ENCODE measurements at places on chromosomes 12 and 14. TPM values are rescaled to one million over a fixed set of nuclear protein-coding genes. Genes with fewer than 3 reads are reported as not detected.

GPR68 gene
- 7.1 TPM for total RNA-seq

HEATR5A gene
- 45.6 TPM for total RNA-seq

POLE2 gene
- total RNA-seq, result 4.9 TPM

ANO4 gene
- total RNA-seq, result 0.08 TPM

EGLN3 gene
- total RNA-seq, result 1.3 TPM

STXBP6 gene
- total RNA-seq, result 13.2 TPM

ETFBKMT gene
- 2.2 TPM for total RNA-seq

GPRC5D gene
- 0.12 TPM for total RNA-seq

KRT73 gene
- not detected for total RNA-seq

RNF10 gene
- 89.5 TPM for total RNA-seq

TMCC3 gene
- total RNA-seq, result under 0.01 TPM

TTLL5 gene
- total RNA-seq, result 17.4 TPM

SLC25A47 gene
- total RNA-seq, result not detected

ITGB7 gene
- 0.15 TPM for total RNA-seq

ATL1 gene
- total RNA-seq, result 0.98 TPM

FAIM2 gene
- total RNA-seq, result 0.38 TPM

CAPZA3 gene
- not detected for total RNA-seq

TBX3 gene
- 20.8 TPM for total RNA-seq

ELK3 gene
- 2.9 TPM for total RNA-seq

KRT72 gene
- total RNA-seq, result not detected

LMO3 gene
- 0.30 TPM for total RNA-seq

B4GALNT1 gene
- total RNA-seq, result 1.3 TPM

ALDH1L2 gene
- 40.1 TPM for total RNA-seq

KRT6A gene
- total RNA-seq, result under 0.01 TPM

HCAR1 gene
- 0.35 TPM for total RNA-seq

DHRS2 gene
- total RNA-seq, result 0.08 TPM

KCNA1 gene
- not detected for total RNA-seq

FAM181A gene
- total RNA-seq, result not detected

RIPK3 gene
- 0.23 TPM for total RNA-seq

RFLNA gene
- 6.8 TPM for total RNA-seq

VDR gene
- total RNA-seq, result 15.8 TPM

BEGAIN gene
- not detected for total RNA-seq

CEBPE gene
- total RNA-seq, result not detected

PAWR gene
- total RNA-seq, result 98.7 TPM

ASIC1 gene
- total RNA-seq, result 5.9 TPM

TAS2R8 gene
- not detected for total RNA-seq

SDS gene
- total RNA-seq, result not detected
